ENCODE measurements at places on chromosomes 5 and 9. TPM values are rescaled to one million over a fixed set of nuclear protein-coding genes. Genes with fewer than 3 reads are reported as not detected.

DNA sequence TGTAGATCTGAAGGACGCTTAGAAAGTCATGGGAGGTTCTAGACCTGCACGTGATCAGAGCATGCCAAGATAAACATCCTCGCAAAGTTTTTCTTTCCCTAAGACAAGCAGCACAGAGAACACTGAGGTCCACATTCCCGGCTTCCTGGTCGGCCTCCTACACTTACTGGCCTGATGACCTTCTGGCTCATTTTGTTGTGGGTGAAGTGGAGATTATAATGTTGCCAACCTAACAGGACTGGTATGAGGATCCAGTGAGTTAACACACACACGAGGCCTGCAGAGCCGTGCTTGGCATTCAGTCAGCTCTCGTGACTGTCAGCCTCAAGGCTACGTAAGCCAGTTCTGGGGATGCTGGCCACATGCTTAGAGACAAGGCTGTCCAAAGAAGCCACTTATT lies 186.0 kb downstream of the TENT4A start:
- H3K4me1 ChIP-seq = no peaks in the 10 kb centered on the region
- DNase-seq = no peak
- peaks cover 3% of the 10 kb centered on the region for H3K27me3 ChIP-seq
- H3K4me3 ChIP-seq = no peak overlapping the region

DNA sequence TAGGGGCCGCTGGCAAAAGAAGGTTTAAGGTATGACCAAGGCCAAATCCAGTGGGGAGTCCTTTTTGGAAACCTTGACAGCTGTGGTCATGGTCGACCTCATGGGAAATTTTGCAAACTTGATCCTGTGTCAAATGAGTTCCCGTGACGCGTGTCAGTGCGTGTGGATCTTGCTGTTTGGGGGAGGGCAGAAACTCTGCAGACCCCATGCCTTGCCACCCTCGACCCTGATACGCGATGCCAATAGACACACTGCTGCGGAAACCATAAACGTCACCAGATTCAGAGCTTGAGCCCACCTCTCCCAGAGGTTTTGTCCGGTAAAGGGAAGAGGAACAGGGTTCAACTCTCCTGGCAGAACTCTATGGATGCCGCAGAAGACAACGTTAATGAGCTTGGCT lies 104.7 kb downstream of the ADAMTS2 start:
- H3K27ac ChIP-seq = no peak overlapping the region
- no peak overlapping the region for H3K4me3 ChIP-seq
- no peak for DNase-seq
- no peaks in the 10 kb centered on the region for H3K4me1 ChIP-seq

DNA sequence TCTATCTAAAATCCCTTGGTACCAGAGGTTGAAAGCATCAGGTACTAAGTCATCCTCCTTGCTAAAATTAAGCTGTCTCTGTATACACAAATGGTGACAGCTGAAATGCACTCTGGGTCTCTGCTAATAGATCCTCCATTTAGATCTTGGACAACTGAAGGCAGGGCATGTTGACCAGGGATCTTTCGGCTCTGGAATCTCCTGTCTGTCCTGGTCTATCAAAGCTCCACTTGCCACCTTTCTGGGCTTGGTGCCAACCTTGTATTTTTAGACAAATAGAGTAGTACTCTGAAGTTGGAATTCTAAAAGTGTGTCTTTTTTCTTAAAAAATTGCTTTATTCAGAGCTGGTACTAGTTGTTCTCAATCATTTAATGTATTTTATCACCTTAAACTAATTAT lies 135.2 kb upstream of the HMHB1 start:
- no peak overlapping the region for H3K4me3 ChIP-seq
- DNase-seq = no peak
- H3K36me3 ChIP-seq = no peaks in the 10 kb centered on the region
- H3K4me1 ChIP-seq = peaks cover 15% of the 10 kb centered on the region
- H3K27me3 ChIP-seq = peaks cover 3% of the 10 kb centered on the region

DNA sequence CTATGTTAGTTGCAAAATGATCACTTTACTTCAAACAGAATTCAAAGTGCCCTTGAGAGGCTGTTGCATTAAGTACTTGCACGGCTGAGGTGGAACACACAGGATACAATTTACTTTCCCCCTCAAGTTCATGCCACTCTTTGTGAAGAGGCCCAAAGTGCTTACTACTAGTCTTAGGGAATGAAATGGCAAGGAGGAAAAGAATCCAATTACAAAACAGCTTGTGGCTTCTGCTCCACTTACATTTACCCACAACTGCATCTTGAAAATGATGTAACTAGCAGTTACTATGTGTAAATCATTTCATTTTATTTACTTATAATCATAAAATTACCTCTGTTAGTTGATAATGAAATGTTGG lies 14.6 kb downstream of the FOXD1 start:
- peaks cover 59% of the 10 kb centered on the region for H3K27me3 ChIP-seq
- DNase-seq = no peak
- H3K4me3 ChIP-seq = no peak overlapping the region
- H3K27ac ChIP-seq = no peak overlapping the region
- H3K36me3 ChIP-seq = peaks cover 6% of the 10 kb centered on the region
- peaks cover 13% of the 10 kb centered on the region for H3K4me1 ChIP-seq

GRCh38 chr9:76756268-76756640 lies 8.0 kb upstream of the PCA3 start:
- no peak overlapping the region for H3K4me3 ChIP-seq
- H3K36me3 ChIP-seq = no peaks in the 10 kb centered on the region
- DNase-seq = no peak
- peaks cover 4% of the 10 kb centered on the region for H3K4me1 ChIP-seq
- H3K27me3 ChIP-seq = peaks cover 12% of the 10 kb centered on the region

GRCh38 chr5:31806561-31806960 lies 167.6 kb downstream of the PDZD2 start:
- H3K27me3 ChIP-seq = no peaks in the 10 kb centered on the region
- H3K4me3 ChIP-seq = no peak overlapping the region
- DNase-seq = no peak
- H3K4me1 ChIP-seq = no peaks in the 10 kb centered on the region

DNA sequence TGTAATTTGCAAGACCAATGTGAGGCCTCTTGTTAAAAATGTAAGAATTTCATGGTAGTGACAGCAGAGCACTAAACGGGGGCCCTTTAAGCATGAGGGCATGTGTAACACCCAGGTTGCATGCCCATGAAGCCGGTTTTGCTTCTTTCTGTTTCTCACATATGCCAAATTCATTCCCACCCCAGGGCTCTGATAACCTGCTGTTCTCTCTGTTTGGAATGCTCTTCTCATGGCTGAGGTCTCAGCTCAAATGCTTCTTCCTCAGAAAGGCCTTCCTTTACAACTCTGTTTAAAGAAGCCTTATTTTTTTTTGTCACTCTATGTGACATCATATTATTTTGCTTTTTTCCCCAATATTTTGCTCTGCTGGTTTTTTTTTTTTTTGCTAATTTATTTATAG lies 369.0 kb downstream of the KIAA0825 start:
- H3K4me1 ChIP-seq = no peaks in the 10 kb centered on the region
- H3K27me3 ChIP-seq = no peaks in the 10 kb centered on the region
- H3K27ac ChIP-seq = no peak overlapping the region
- H3K4me3 ChIP-seq = no peak overlapping the region

- peaks cover 10% of the 10 kb centered on the region for H3K4me1 ChIP-seq
- H3K27me3 ChIP-seq = no peaks in the 10 kb centered on the region
- no peak overlapping the region for H3K4me3 ChIP-seq
- no peak overlapping the region for H3K27ac ChIP-seq
- no peak for DNase-seq
These were observed 19.3 kb downstream of the GPX3 start for GRCh38 chr5:151039665-151040064.

DNA sequence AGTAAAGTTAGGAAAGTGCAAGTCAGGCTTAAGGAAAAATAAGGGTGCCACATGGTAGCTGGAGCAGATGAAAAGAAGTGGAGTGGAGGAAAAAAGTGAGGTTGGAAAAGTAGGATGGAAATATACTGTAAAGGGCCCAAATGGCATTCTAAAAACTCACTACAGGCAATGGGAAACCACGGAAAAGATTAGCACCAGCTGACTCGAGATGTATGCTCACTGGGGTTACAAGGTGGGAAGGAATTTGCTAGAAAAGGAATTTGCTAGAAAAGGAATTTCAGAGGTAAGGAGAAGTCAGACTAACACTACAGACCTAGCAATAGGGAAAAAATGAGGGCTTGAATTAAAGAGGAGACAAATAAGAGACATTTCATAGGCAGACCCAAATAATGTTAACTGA lies 3.6 kb downstream of the PSMD5 start:
- peaks cover 50% of the 10 kb centered on the region for H3K4me1 ChIP-seq
- no peaks in the 10 kb centered on the region for H3K27me3 ChIP-seq
- DNase-seq = no peak

DNA sequence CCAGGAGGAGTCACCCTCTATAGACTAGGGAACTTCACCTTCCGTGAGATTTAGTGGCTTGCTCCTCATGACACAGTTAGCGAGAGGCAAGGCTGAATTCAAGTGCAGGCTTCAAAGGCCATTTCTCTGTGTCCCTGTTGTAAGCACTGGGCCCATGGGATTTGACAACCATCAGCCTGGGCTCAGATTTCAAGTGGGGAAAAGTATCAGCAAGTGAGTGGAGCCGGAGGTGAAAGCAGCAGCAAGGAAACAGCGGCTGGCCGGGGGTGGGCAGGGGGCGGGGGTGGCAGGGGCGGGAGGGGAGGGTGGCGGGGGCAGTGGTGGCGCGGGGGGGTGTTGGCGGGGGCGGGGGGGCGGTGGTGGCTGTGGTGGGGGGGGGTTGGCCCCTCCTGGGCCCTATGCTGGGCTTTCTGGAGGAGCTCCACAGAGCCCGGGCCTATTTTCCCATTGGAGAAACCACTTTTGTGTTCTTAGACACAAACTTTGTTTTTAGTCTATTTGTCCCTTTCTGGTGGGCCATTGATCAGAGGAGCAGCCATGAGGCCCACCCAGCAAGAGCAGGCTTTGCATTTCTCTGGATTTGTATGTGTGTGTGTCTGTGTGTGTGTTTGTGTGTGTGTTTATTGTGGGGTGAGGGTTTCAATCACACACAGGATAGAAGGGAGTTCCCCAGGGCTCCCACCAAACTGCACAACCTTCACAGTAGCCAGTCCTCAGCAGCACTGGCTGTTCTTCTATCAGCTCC lies 165.4 kb upstream of the RAI14 start:
- H3K27me3 ChIP-seq = peaks cover 25% of the 10 kb centered on the region
- no peaks in the 10 kb centered on the region for H3K4me1 ChIP-seq
- no peak for DNase-seq
- no peaks in the 10 kb centered on the region for H3K36me3 ChIP-seq
- no peak overlapping the region for H3K4me3 ChIP-seq

KCTD16 gene
- total RNA-seq = not detected

C9orf43 gene
- total RNA-seq = 0.40 TPM

FRMPD1 gene
- not detected for total RNA-seq

CSNK1G3 gene
- total RNA-seq = 30.8 TPM

All from activated CD4-positive, alpha-beta memory T cell treated with anti-CD3 and anti-CD28 coated beads, Interleukin-2, amount 10 ng/mL, durations not matched to agents 7 days and 5 days (primary cell).